ENCODE measurements at places on chromosomes 6 and 20.
A peak's percentile ranks its signal among the peaks of the same experiment; 100 is the strongest.

DNA sequence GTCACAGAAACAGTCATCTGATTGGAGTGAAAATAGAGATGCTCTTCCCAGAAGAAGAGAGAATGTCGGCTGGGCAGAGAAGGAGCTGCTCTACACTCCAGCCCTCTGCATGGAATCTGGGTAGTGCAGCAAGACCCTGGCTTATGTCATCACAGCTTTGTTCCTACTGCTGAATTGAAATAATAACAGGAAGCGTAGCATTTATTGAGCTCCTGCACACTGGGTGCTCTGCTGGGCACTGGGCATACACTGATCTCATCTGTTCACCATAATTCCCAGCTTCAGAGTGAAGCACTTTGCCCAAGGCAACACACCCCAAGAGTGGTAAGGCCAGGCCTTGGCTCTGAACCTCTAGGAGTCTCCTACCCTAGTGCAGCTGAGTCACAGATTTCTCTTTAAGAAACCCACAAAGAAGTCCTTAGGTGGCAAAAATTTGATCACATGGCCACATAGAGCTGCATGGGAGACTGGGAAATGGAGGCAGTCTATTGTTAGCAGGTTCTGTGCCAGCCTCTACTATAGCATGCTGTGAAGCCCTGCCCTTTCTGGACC lies 3.9 kb upstream of the SDCBP2 start:
- DNase-seq, result no peak

DNA sequence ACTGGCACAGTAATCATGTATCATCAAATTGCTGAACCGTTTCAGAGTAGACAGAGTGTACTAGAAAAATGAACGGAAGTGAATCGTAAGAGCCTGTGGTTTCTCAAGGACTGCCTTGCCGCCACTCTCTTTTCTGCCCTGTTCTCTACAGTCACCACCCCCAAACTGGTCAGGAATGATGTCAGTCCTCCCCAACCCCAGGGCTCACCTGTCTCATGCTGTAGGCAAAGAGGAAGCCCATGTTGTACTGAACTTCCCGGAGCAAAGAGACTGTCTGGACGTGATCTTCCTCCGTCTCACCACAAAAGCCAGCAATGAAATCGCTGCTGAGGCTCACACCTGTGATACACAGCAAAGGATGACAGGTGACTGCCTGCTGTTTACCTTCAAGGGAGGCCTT lies 31.0 kb downstream of the CDK5RAP1 start:
- no peak for DNase-seq

GRCh38 chr20:17493173-17493572 lies 38.0 kb downstream of the BFSP1 start:
- DNase-seq, result no peak

- DNase-seq, result no peak
These were observed 9.4 kb upstream of the BIRC7 start for GRCh38 chr20:63226042-63226943.

DNA sequence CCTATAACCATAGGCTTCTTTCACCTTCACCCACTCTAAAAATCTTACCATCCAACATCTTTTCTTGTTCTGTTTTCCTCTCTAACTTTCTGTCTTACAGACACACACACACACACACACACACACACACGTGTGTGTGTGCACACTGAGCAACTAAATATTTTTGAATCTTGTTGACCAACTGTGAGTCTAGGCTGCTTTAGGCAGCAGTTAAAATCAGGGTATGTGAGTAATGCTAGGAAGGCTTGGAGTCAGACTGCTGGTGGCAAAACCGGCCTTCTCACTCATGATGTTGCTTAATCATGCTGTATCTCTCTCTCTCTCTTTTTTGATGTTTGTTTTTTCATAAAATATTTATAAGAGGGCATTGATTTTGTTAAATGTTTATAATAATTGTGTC lies 103.1 kb upstream of the TBX18 start:
- peak; percentile 43 for DNase-seq

- DNase-seq, result no peak
These were observed 57.6 kb downstream of the ZNF831 start for GRCh38 chr20:59221049-59221706.

DNA sequence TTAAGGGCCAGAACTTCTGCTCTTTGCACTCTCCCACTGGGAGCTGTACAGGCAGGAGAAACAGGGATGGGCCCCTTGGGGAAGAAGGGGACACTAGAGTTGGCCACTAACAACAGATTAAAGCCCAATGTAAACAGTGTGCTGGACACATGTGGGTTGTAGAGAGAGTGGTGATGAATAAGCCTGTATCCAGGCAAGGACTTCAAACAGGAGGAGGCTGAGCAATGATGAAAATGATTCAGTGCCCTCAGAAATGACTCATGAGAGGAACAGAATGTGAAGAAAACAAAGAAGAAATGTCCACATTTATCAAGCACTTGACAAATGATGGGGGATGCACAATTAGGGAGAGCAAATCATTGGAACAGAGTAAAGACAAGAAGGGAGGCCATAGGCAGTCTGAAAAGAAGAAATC lies 242.3 kb downstream of the TBX18 start:
- DNase-seq, result peak; percentile 83

DNA sequence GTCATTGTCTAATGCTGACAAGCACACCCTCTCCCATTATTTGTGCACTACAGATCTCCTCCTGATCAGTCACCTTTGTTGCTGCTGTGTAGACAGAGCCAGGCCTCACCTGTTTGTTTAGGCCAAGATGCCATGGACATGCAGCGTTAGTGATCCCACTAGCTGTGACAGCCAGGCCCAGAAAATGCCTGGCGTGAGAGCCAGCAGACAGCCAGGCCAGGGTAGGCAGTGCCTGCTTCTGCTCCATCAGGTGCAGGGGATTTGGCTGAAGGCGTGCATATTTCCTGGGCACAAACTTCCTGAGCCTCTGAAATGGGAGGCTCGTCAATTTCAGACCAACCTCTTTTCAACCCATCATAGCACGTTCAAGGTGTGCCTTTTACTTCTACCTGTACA lies 27.3 kb downstream of the MANBAL start:
- DNase-seq, result no peak

- DNase-seq, result no peak
These were observed 15.7 kb downstream of the EEF1A1 start for GRCh38 chr6:73505142-73505541.

- no peak for DNase-seq
These were observed 64.9 kb downstream of the MAP3K7 start for GRCh38 chr6:90521955-90522354.

- DNase-seq, result no peak
These were observed 76.5 kb downstream of the ZNF217 start for GRCh38 chr20:53517146-53517545.
